H9 (cell line): ENCODE measurements at places on chromosomes 7 and 10. TPM values are rescaled to one million over a fixed set of nuclear protein-coding genes. Genes with fewer than 3 reads are reported as not detected.

The WNT2 gene
- not detected in 2 replicates for total RNA-seq

GRCh38 chr10:87694011-87694794 lies 34.5 kb downstream of the PAPSS2 start:
- DNase-seq: no peak

DNA sequence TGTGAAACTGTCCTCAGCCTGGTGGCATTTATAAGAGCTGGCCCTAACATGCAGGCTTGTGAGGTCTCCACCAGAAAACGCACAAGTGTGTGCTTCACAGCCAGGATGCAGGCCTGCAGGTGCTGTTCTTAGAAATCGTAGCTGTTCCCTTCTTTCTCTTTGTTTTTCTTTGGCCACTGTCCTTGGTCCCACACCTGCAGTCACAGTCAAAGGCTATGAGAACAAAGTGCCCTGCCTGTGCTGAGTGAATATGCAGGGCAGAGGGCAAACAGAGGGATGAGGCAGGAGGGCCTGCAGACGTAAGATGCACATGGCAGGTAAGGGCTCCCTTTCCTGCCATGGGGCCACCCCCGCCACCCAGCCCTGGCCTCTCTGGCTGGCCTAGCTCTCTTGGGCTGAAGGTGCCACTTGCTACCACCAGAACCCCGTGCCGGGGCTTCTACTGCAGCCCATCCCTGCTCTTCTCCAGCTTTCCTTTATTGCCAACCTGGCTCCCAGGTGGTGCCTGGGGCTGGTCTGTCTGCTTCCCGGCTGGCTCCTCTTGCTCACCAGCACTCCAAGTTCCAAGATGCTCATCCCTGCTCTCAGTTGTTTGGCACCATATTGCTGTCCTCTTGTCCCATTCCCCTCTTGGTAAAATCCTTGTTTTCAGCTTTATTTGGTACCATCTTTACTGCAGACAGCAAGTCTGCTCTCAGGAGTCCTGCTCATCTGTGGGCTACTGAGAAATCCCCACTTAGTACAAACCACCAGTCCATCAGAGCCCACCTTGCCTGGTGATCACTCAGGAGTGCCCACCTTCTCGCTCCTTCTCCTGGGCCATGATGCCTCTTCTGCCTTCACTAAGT lies 308.1 kb upstream of the ZMIZ1 start:
- no peak for DNase-seq

- no peak for DNase-seq
Measured at GRCh38 chr10:59799421-59799820, 46.2 kb upstream of the MRLN start.
